Immature natural killer cell (primary cell): ENCODE measurements at places on chromosomes 4 and X. TPM values are rescaled to one million over a fixed set of nuclear protein-coding genes. Genes with fewer than 3 reads are reported as not detected.

The GPR34 gene
- 2.8 TPM for polyA plus RNA-seq

The P2RY4 gene
- polyA plus RNA-seq = not detected

The AFM gene
- not detected for polyA plus RNA-seq

The GABRB1 gene
- not detected for polyA plus RNA-seq

The SMIM43 gene
- not detected for polyA plus RNA-seq

The ING2 gene
- polyA plus RNA-seq = 9.7 TPM

The MAPK10 gene
- not detected for polyA plus RNA-seq

The TMEM271 gene
- not detected for polyA plus RNA-seq

The ATOH1 gene
- polyA plus RNA-seq = not detected

The ATP8A1 gene
- 18.1 TPM for polyA plus RNA-seq

The EGF gene
- polyA plus RNA-seq = not detected

The CCSER1 gene
- polyA plus RNA-seq = 0.99 TPM

DNA sequence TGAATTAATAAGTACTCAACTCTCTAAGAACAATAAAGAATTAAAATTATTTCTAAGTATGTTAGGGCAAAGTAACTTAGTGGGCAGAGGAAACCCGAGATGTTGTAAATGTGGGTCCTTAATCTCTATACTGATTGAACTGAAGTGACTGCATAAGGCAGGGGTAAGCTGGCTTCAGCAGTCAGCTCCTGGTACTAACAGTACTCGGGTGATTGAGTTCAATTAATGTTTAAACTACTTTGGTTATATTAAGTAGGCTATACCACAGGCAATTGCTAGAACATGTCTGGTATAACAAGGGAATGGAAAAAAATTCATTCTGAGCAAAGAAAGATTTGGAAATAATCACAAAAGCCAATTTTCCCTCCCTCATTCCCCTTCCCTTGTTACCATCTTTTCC is 90.7 kb downstream of the LNX1 start:
- DNase-seq = no peak

- DNase-seq = no peak
Measured at GRCh38 chr4:25817059-25817681, 45.6 kb downstream of the SEL1L3 start.

DNA sequence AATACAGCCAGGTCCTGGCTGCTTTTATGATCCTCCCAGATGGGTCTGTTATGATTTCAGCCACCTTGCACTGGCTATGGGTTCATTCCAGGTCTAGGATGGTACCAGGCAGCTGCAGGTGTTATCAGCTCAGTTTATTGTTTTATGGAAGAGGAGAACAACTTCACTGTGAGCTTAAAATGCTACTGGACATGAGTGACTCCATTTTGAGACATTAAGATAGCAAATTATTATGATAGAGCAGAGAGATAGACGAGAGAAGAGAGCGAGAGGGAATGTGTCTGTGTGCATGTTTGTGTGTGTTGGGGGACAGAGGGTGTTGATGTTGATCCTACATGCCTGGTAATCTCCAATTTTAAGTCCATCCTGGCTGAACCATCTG is 820.2 kb downstream of the FSTL5 start:
- no peak for DNase-seq

DNA sequence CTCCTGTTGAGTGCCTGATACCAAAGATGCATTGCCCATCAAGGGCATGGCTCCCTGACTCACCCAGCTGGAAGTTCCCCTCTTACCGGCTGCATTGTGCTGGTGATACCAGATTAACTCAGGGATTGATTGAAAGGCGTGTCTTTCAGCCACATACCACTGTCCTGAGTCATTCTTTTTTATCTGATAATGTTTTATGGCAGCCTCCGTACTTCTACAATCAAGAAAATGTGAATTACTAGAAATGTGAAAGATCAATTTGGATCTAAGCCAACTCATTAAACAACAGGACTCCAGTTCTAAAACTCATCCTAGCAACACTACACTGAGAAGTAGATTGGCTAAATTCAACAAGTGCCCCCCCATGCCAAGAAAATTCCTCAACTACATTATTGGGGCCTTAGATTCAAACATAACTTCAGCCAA is 40.0 kb downstream of the TXK start:
- DNase-seq = no peak

DNA sequence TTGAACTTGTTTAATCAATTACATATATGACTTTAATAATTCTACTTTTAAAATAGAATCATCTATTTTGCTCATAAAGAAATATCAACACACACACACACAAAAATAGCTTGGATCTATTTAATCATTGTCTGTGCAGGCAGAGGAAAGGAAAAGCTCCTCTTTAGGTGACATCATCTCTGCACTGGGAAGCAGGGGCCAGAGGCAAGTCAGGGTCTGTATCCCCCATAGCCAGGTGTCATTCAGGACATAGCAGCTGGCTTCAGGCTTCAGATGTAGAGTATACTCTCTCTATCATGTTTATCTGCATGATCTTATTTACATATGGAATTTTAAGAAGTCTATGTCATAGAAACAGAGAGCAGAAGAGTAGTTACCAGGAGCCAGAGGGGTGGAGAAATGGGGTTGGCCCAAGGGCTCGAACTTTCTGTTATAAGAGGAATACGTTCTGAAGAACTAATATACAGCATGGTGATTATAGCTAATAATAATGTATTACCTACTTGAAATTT is 110.4 kb upstream of the LDB2 start:
- DNase-seq = no peak

GRCh38 chrX:67622053-67622585 is 78.3 kb downstream of the AR start:
- no peak for DNase-seq

DNA sequence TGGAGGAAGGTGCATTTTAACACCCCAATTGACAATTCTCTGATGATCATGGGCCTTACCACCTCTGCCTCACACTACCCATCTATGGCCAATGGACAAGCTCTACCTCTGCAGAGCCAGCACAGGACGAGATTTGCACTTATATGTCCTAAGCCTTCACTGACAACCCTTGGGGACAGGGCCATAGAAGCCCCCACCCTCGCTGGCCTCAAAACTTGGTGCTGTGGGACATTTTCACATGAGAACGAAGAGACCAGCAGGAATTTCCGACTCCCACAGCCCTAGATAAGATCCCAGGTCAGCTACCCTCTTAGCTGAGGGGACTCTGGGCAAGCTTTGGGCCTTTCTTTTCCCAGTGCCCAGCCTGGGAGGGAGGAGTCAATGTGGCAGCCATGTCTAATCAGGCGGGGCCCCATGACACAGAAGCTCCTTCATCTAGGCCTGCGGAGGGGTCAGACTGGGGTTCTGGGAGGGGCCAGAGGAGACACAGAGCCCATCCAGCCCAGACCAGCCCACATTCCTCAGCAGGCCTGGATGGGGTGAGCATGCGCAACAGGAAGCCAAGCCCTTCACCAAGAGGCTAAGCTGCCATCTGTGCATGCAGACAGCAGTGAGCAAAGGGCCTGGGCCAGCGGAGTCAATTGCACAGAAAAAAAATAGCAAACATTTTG is 12.1 kb downstream of the PJA1 start:
- DNase-seq = no peak

DNA sequence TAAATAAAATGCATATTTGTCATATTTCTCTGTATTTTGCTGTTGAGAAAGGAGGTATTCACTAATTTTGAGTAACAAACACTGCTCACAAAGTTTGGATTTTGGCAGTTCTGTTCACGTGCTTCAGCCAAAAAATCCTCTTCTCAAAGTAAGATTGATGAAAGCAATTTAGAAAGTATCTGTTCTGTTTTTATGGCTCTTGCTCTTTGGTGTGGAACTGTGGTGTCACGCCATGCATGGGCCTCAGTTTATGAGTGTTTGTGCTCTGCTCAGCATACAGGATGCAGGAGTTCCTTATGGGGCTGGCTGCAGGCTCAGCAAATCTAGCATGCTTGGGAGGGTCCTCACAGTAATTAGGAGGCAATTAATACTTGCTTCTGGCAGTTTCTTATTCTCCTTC is 3.3 kb downstream of the HTT start:
- DNase-seq = no peak

DNA sequence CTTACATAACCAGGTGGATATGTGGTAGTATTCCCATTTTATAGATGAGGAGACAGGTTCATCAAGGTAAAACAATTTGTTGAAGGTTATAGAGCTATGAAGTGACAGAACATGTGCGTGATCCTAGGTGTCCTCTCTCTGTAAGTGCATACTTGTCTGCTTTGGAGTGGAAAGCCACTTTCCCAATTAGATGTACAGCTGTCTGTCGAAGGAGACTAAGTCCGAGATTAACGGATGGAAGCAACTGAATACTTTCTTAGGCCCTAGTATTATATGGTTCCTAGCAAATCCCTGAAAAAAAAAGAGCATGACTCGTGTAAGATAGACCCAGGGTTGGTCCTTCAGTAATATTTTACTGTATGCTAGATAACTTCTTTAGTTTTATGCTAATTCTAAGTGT is 19.7 kb downstream of the TMEM131L start:
- DNase-seq = no peak

- no peak for DNase-seq
Measured at GRCh38 chrX:131083510-131084142, 25.5 kb downstream of the ARHGAP36 start.

DNA sequence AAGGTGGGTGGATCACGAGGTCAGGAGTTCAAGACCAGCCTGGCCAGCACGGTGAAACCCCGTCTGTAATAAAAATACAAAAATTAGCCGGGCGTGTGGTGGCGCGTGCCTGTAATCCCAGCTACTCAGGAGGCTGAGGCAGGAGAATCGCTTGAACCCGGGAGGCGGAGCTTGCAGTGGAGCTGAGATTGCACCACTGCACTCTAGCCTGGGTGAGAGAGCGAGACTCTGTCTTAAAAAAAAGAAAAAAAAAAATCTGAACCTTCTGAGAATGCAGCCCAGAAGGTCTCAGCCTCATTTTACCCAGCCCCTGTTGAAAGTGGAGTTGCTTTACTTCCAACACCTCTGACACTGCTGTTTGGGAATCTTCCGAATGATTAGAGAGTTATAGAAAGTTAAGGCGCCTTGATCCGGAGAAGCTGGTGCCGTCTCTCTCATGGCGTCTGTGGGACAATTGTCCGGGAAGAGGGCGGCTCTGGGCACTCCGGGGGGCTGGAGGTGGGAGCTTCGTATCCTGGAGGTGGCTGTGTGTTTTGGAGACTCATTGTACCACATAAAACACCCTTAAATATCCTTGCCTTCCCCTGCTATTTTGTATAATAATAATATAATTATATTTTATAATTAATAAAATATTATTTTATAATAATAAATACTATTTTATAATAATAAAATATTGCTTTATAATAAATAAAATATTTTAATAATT is 92.7 kb upstream of the PPP2R3B start:
- DNase-seq = no peak

DNA sequence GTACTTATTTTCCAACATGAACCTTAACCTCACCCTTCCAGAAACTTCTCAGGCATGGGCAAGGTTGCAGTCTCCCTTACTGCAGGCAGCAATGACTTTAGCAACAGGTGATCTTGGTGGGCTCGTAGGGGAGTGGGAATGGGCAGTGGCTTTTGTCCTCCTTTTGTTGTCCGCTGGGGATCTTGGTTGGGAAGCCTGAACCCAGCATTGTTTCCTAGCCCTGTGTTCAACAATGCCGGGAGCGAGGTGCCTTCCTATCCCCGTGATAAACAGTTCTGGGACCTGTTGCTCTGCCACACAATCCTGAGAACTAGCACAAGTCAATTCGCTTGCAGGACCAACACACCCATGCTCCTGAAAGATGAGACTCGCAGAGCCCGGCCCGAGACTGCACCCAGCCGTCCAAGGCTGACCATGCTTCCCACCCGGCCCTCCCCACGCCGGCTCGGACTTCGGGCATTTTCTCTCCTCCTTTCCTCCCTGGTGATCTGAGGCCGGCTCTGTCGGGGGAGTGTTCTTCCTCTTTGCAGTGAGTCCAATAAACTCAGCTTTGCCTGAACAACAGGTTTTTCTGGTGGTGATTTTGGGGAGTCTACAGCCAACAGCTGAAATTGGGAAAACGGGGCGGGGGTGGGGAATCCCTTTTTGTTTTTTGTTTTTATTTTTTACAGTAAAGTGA is 20.2 kb downstream of the IRAK1 start:
- DNase-seq = no peak

DNA sequence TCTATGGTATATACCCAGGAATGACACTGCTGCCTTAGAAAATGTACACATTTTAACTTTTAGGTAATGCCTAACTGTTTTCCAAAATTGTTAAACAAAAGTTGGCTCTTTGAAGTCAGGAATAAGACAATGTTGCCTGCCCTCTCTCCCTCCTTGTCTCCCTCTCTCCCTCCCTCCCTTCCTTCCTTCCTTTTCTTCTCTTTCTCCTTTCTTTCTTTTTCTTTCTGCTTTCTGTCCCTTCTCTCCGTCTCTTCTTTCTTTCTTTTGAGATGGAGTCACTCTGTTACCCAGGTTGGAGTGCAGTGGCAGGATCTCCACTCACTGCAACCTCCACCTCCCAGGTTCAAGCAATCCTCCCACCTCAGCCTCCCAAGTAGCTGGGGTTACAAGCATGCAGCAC is 4.6 kb upstream of the TMA16 start:
- no peak for DNase-seq

DNA sequence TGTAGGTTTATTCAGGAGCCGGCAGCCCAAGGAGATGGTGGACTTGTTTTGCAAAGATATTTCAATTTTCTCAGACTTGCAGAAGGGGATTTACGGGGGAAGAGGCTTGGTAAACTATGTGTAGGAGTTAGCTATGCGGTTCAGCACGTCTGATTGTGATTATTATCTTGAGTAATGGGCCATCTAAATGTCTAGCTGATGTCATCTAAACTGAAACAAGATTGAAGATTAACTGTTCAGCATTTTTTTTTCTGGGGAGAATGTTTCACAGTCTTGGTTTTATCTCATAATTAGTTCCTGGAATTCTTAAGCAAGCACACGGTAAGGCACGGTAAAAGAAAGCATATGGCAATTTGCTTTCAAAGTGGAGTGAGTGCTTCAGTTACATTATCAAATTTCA is 207.3 kb upstream of the CXorf51B start:
- DNase-seq = no peak

DNA sequence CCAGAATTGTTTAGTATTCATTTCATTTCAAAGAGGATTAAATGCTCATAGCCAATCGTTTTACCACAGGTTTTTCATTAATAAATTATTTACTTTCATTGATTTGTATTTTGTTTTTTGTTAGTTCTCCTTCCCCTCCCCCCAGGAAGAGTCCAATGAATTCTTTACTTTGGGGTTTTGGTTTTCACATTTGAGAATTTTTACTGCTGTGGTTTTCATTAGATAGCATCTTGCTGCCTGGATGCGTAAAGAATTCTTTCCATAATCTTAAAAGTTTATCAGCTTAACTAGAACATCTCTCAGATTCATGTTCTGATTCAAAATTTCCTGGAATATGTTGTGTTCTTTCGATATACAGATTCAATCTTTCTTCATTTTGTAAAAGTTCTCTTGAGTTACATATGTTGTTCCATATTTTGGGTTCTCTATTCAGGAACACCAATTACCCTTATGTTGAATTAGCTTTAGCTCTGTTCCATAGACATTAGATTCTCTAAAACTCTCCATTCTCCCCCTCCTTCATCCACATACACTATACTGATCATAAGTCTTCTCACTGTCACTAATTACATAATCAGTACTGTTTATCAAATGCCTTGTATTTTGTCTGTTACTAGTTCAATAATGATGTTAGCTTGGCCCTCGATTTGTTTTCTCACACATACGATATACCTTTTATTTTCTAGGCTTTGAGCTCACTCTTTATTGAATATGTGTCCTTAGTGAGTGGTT is 184.4 kb downstream of the CAMK2D start:
- no peak for DNase-seq

GRCh38 chr4:100836929-100837328 is 319.1 kb upstream of the EMCN start:
- DNase-seq = no peak

GRCh38 chrX:5907207-5907606 is 321.5 kb downstream of the NLGN4X start:
- no peak for DNase-seq

- no peak for DNase-seq
Measured at GRCh38 chrX:48589482-48590162, 7.7 kb upstream of the WDR13 start.
